MCF 10A (cell line): ENCODE measurements at places on chromosomes 4 and X. TPM values are rescaled to one million over a fixed set of nuclear protein-coding genes. Genes with fewer than 3 reads are reported as not detected.

The KLHL2 gene
- total RNA-seq = 37.1 and 40.0 TPM in 2 replicates

The FAM156A gene
- total RNA-seq = 19.3 and 21.2 TPM in 2 replicates

The ZNF732 gene
- 0.47 and 0.88 TPM in 2 replicates for total RNA-seq

The GAGE2A gene
- total RNA-seq = not detected in 2 replicates

The RHOXF1 gene
- not detected in 2 replicates for total RNA-seq

The GAGE12H gene
- not detected in 2 replicates for total RNA-seq

GRCh38 chrX:41153448-41153847 lies 68.2 kb downstream of the USP9X start:
- peak; percentile 83 for DNase-seq
- H3K4me1 ChIP-seq = peaks cover 26% of the 10 kb centered on the region
- no peak overlapping the region for H3K4me3 ChIP-seq

DNA sequence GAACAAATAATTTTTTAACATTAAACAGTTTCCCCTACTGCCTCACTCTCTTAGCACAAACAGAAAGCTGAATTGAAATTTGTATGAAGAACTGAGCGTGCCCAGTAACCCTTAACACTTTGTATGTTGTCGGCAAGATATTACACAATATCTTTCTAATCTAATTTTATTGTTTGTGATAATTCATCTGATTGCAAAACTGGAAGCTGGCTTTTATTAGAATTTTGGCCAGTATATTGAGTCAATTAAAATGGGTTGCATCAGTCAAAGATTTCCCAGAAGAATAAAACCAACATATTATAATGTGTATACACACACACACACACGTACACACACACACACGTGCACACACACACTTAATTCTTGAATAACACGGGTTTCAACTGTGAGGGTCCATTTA lies 2332.1 kb downstream of the PCDH7 start:
- H3K27me3 ChIP-seq = no peaks in the 10 kb centered on the region
- DNase-seq = no peak
- H3K27ac ChIP-seq = no peak overlapping the region

DNA sequence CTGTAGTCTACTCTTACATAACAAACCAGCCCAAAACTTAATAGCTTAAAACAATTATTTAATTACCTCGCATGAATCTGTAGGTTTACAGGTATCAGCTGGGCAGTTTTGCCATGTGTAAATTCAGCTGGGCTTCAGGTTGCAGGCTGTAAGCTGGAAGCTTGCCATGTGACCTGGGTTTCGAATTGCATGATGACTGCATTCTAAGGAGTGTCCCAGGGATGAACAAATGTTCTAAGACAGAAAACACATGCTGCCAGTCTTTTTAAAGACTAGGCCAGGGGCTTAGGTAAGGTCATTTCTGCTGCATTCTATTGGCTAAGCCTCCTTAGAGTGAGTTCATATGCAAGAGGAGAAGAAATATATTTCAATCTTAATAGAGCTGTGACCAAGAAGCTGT lies 44.8 kb downstream of the GRIA2 start:
- peaks cover 11% of the 10 kb centered on the region for H3K4me1 ChIP-seq
- no peak overlapping the region for H3K4me3 ChIP-seq
- DNase-seq = peak; percentile 83
- peak overlapping the region; percentile 75 for H3K27ac ChIP-seq

DNA sequence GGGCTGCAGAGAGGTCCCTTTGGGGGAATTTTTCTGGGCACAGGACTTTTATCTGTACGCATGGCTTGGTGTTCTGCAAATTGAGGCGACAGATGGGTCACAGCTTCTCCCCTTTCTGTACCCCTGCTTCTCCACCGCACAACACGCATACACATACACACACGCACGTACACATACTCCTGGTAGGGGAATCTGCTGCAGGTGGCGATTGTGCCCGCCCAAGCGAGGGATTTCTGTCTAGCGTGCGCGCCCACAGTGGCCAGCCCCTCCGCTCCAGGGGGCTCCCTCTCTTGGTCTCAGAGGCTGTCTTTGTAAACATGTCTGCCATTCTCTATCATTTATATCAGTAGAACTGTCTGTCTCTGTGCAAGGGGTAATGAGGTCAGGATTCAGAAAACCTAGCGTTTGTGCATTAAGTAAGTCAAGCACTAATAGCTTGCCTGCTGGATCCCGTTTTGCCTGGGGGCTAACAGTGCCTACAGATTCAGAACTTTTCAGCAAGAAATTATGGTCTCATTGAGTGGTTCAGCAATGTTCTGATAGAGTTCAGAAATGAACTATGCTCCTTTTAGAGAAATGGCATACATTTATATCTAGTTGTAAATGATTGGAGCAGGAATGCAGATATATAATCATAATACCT lies 2.2 kb downstream of the GRID2 start:
- peaks cover 6% of the 10 kb centered on the region for H3K36me3 ChIP-seq
- peaks cover 15% of the 10 kb centered on the region for H3K4me1 ChIP-seq
- H3K27ac ChIP-seq = no peak overlapping the region
- peaks cover 14% of the 10 kb centered on the region for H3K27me3 ChIP-seq

DNA sequence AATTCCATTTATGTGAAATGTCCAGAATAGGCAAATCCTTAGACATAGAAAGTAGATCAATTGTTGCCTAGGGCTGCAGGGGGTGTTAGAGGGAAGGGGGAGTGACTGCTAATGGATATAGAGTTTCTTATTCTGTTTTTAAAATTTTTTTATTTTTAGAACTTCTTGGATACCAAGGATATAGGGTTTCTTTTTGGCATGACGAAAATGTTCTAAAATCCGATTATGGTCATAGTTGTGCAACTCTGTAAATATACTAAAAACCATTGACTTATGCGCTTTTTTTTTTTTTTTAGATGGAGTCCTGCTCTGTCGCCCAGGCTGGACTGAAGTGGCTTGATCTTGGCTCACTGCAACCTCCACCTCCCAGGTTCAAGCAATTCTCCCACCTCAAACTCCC lies 125.2 kb upstream of the USP9X start:
- DNase-seq = no peak
- H3K27ac ChIP-seq = no peak overlapping the region
- no peaks in the 10 kb centered on the region for H3K4me1 ChIP-seq

DNA sequence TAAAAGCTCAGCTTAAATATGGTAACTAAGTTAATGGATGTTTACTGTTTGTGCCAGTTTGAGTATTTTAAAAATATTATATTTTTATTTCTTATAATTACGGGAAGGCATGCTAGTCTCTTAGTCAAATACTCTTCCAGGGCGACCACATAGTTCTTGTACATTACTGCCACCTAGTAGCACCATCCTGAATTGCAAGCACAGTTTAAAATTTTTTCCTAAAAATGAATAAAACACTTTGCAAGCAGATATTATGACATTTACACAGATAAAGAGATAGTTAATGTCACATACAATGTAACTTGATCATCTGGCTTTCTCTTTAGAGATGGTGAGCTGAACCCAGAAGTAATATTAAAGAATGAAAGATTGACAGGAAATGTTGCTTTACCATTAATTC lies 11.5 kb downstream of the NDP start:
- H3K4me3 ChIP-seq = no peak overlapping the region
- H3K27ac ChIP-seq = no peak overlapping the region
- H3K4me1 ChIP-seq = no peaks in the 10 kb centered on the region
- H3K27me3 ChIP-seq = peaks cover 53% of the 10 kb centered on the region

DNA sequence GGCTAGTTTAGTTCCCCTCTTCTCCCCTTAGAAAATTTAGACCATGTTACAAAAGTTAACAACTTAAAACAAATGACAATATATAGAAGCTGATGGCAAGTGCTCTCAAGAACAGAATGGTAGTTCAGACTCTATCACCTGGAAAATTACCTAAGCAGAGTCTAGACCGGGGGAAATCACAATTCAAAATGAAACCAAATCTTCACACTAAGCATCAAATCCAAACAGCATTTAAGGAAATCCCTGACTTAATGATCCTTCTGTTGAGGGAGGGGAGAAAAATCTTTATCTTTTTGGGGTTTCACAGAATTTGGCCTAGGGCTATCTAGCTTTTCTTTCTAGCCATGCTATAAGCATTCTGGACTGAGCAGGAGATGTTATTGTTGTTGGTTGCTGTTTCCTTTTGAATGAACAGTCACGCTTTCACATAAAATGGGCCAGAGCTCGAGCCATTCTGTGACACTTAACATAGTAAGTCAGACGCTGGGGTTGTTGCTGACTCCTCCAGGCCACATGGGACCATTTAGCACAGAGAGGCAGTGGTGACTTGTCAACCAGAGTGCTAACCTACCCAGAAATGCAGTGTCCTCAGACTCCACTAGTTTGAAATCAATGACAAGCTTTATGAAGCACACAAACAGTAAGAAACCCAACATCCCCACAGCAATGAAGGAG lies 16.0 kb upstream of the LSM6 start:
- no peak overlapping the region for H3K27ac ChIP-seq
- H3K4me1 ChIP-seq = no peaks in the 10 kb centered on the region
- no peaks in the 10 kb centered on the region for H3K36me3 ChIP-seq
- H3K4me3 ChIP-seq = no peak overlapping the region
- no peaks in the 10 kb centered on the region for H3K27me3 ChIP-seq

DNA sequence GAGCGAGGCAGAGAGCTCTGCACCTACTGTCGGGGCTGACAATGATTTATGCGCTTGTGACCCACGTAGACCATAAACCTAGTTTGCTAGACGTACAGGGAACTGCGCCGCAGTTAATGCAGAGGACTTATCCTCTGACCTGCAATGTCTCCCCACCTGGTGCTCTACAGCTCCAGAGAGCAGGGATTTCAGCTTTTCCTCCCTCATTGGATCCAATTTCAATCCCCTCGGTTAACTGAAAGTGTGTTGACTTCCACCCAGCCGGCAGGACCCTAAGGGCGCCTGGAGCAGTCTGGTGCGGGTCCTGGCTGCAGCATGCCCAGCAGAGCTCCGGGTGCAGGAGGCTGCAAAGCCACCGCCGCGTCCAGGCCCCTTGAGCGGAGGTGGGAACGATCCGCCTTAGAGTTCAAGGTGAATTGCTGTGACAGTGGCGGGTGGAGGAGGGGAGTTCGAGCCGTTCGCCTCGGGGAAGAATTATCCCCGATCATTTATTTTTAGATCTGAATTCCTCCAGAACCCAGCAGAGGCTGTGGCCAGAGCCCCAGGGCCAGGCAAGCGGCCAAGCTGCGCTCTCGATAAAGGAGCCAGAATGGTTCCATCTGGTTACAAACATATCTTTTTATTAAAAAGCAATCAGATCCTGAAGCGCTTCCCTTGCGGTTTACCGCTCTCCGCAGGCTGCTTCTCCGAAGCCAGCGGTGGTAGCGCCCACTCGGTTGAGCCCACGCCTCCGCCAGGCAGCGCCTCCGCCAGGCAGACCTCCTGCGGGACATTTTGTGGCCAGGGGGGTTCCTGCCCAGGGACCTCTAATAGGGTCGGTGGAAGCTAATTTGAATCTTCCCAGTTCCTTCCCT lies 66.0 kb downstream of the FBXO8 start:
- H3K27ac ChIP-seq = no peak overlapping the region
- no peaks in the 10 kb centered on the region for H3K36me3 ChIP-seq
- no peak for DNase-seq
- peaks cover 13% of the 10 kb centered on the region for H3K27me3 ChIP-seq
- peaks cover 6% of the 10 kb centered on the region for H3K4me1 ChIP-seq

DNA sequence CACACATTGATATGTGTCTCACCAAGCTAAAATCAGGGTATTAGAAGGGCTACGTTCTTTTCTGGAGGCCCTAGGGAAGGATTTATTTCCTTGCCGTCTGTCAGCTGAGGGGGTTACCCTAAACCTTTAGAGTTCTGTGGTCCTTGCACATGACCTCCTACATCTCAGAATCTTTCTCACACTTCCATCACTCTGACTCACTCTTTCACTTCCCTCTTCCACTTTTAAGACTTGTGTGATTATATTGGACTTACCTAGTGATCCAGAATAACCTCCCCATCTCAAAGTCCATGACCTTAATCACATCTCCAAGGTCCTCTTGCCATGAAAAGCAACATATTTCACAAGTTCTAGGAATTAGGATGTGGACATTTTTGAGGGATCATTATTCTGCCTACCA lies 53.6 kb upstream of the FUNDC1 start:
- no peaks in the 10 kb centered on the region for H3K4me1 ChIP-seq
- H3K27ac ChIP-seq = no peak overlapping the region
- H3K4me3 ChIP-seq = no peak overlapping the region

GRCh38 chrX:93985344-93986307 lies 311.6 kb downstream of the FAM133A start:
- no peak overlapping the region for H3K27ac ChIP-seq
- no peaks in the 10 kb centered on the region for H3K27me3 ChIP-seq
- no peak overlapping the region for H3K4me3 ChIP-seq
- H3K4me1 ChIP-seq = no peaks in the 10 kb centered on the region
- H3K36me3 ChIP-seq = no peaks in the 10 kb centered on the region

DNA sequence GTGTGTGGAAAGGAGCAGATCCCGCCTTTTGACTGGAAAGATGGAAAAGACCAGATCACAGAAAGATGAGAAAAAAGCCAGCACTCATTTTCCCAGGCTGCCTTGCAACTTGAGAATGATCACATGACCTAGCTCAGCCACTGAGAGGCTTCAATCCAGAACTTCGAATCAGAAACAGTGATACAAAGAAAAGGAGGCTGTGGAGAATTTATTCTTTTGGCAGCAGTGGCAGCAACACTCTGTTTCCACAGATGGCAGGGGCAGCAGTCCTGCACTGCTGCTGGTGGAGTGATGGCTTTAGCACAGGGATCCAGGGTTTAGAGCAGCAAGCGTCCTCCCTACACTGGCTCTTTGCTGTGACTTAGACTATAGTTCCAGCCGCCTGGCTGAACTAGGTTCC lies 77.8 kb upstream of the SH3RF1 start:
- no peak for DNase-seq
- no peaks in the 10 kb centered on the region for H3K4me1 ChIP-seq
- no peak overlapping the region for H3K4me3 ChIP-seq
- H3K27ac ChIP-seq = no peak overlapping the region
- no peaks in the 10 kb centered on the region for H3K36me3 ChIP-seq

DNA sequence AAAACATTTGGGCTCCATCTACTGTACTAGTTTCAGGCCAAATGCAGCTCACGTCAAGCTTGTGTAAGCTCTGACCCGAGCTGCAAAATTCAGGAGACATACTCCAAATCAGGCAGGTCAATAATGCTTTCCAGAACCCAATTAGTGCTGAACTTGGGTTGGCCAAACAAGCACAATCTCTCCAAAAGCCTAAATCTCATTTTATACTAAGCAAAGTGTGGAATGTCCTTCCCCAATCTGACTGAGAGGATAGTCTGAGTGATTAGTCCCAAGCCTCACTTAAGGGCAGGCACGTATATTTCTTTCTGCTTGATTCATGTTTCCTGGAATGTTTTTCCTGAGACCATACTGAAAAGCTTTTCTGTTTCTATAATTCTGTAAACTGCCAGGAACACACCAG lies 79.9 kb downstream of the NKX6-1 start:
- H3K27me3 ChIP-seq = peaks cover 68% of the 10 kb centered on the region
- DNase-seq = no peak
- no peak overlapping the region for H3K27ac ChIP-seq

DNA sequence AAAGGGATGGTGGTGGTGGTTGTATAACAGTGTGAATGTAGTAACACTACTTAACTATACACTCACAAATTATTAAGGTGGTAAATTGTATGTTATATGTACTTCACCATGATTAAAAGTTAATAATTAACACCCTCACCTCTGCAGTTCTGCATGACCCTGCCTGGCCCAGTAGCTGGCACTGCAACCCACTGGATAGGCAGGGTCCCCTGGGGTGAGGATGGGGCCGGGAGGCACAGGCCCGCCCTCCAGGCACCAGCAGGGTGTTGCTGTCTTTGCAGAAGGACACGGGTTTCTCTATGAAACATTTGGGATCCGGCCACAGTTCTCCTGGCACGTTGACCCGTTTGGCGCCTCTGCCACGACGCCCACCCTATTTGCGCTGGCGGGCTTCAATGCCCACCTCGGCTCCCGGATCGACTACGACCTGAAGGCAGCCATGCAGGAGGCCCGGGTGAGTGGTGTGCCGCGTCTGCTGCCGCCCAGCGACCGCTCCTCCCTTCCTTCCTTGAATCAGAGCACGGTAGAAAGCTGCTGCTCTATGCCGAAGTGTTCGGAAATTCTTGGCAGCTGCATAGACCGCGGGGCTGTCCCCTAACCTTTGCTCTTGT lies 11.8 kb downstream of the MAN2B2 start:
- no peaks in the 10 kb centered on the region for H3K4me1 ChIP-seq
- DNase-seq = no peak
- H3K27me3 ChIP-seq = no peaks in the 10 kb centered on the region
